Activated T-helper 1 cell treated with anti-CD3 and anti-CD28 coated beads, Interleukin-12 subunit alpha, Interleukin-12 subunit beta, Interleukin-2, Interleukin-4 antibody, amounts not matched to agents 30 ng/mL and 10 ng/mL and 1 ng/mL, durations not matched to agents 14 hours and 24 hours and 36 hours (primary cell): ENCODE measurements at places on chromosomes 13 and 19.

DNA sequence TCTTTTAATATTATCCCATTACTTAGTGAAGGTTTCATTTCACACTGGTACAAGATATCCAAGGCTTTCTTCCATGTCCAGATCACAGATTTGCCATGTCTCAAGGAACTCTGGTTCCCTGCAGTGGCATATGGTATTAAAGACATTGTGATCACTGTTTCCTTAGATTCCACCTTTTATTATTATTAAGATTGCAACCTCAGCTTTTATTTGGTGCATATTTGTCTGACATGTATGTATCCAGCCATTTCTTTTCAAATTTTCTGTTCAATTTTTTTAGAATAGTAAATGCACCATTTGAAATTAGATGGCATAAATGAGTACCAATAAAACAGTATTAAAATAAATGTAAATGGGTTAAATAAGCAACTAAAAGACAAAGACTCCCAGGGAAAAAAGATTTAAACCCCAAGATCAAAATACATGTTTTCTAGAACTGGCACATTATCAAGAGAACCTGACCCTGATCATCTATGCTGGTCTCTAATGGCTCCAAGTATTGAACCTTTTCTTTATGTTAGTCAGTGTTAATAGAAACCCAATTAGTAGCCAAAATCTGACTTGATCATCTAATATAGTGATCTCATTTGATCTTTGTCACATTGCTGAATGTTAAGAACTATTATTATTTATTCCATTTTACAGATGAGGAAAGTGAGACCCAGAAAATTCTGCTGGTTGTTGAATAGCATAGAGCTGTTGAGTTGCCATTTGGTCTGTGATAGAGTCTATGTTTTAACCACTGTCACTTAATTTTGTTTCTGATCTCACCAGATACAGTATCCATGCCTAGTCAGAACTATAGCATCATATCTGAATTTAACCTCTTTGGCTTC lies at the start of gene OR10H4:
Gene OR10H4 (plus strand): TSS at position 786 of the 836 bp plus-strand sequence. CDS start 0 bp downstream, at position 786.
- DNase-seq: no peak
- H3K4me3 ChIP-seq: no peak within 1 kb of the TSS
- H3K4me1 ChIP-seq: no peaks in the 10 kb centered on the region
- H3K36me3 ChIP-seq: no peaks in the 10 kb centered on the region

DNA sequence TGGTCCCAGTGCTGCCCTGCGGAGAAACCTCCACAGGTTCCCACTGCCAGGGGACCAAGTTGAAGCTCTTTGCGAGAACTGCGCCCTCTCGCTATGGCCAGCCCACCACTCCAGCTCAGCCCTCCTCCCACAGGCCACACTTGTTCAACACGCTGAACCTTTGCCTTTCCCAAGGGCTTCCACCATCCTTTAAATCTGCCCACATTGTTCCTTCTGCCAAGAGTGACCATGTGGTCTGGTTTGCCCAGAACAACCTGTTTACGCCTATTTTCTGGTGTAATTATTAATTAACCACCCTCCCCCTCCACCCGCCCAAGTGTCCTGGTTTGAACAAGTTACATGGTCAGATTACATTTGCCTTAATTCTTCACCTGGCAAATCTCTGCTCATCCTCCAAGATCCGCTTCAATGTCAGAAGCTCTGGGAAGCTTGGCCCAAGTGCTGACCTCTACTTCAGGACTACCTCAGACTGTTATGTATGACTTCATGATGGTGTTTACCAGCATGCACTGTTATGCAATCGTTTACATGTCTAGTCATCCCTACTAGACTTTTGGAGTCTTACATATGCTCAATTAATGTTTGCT lies 12.0 kb upstream of the USP12 start:
- H3K4me1 ChIP-seq: no peaks in the 10 kb centered on the region
- no peak overlapping the region for H3K27ac ChIP-seq
- peaks cover 2% of the 10 kb centered on the region for H3K27me3 ChIP-seq
- DNase-seq: no peak
- H3K36me3 ChIP-seq: no peaks in the 10 kb centered on the region

DNA sequence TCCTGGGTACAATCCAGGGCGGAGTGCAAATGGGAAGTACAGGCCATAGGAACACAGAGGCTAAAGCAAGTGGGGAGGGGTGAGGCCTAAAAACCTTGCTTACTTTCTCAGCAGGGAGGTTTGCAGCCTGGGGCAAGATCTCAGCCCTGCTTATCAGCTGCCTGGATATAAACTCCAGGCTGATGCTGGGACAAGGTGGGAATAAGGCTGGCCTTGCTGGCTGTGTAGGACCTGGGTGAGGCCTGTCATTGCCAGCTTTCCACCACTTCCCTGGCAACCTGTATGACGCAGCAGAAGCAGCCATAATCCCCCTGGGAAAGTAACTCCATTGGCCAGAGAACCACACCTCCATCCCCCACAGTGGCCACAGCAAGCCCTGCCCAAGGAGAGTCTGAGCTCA lies 279.1 kb upstream of the ATXN8OS start:
- H3K4me3 ChIP-seq: no peak overlapping the region
- no peak overlapping the region for H3K27ac ChIP-seq
- no peaks in the 10 kb centered on the region for H3K4me1 ChIP-seq
- no peaks in the 10 kb centered on the region for H3K36me3 ChIP-seq
- no peaks in the 10 kb centered on the region for H3K27me3 ChIP-seq

GRCh38 chr19:4548238-4548584 lies 8.4 kb upstream of the LRG1 start:
- no peaks in the 10 kb centered on the region for H3K27me3 ChIP-seq
- no peaks in the 10 kb centered on the region for H3K4me1 ChIP-seq
- H3K27ac ChIP-seq: no peak overlapping the region
- H3K36me3 ChIP-seq: no peaks in the 10 kb centered on the region
- DNase-seq: no peak
- H3K4me3 ChIP-seq: no peak overlapping the region

DNA sequence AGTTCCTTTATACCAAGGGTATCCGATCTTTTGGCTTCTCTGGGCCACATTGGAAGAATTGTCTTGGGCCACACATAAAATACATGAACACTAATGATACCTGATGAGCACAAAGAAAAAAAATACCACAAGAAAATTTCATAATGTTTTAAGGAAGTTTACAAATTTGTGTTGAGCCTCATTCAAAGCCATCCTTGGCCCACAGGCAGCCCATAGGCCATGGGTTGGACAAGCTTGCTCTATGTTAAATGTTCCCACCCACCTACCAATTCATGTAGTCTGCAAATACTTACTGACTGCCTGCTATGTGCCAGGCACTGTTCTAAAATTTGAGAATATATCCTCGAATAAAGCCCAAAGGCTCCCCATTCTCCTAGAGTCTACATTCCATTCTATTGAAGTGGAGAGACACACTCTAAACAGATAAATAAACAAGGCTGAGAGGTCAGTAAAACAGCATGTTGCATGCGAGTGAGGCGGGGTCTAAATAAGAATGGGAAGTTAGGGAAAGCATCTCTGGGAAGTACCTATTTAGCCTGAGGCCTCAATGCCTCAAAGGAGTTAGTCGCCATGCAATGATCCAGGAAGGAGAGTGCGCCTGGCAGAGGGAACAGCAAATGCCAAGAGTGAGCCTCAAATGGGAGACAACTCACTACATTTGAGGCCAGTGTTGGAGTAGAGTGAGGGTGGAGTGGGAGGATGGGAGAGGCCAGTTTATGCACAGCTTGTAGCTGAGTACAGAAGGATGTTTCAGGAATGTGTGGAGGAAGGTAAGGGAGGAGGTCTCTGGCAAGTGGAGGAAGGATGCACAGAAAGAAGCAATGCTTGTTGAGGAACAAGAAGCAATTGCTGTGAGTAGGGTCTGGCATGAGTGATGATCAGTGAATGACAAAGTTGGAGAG lies 52.5 kb upstream of the CLDN10 start:
- H3K27ac ChIP-seq: no peak overlapping the region
- DNase-seq: no peak
- H3K27me3 ChIP-seq: peaks cover 3% of the 10 kb centered on the region

GRCh38 chr19:2040647-2041432 lies 10.2 kb downstream of the MKNK2 start:
- no peaks in the 10 kb centered on the region for H3K27me3 ChIP-seq

GRCh38 chr19:2552859-2553258 lies 76.9 kb downstream of the GADD45B start:
- H3K36me3 ChIP-seq: peaks cover 3% of the 10 kb centered on the region
- H3K4me3 ChIP-seq: peak overlapping the region; percentile 7
- H3K27ac ChIP-seq: peak overlapping the region; percentile 74

- peaks cover 7% of the 10 kb centered on the region for H3K4me1 ChIP-seq
- no peaks in the 10 kb centered on the region for H3K27me3 ChIP-seq
- peak overlapping the region; percentile 67 for H3K27ac ChIP-seq
- DNase-seq: peak; percentile 46
- peaks cover 6% of the 10 kb centered on the region for H3K36me3 ChIP-seq
These were observed 27.6 kb downstream of the ZNF607 start for GRCh38 chr19:37691881-37692504.

GRCh38 chr19:49566302-49566701 lies 14.1 kb downstream of the NOSIP start:
- DNase-seq: no peak
- H3K27ac ChIP-seq: peak overlapping the region; percentile 71
- H3K36me3 ChIP-seq: peaks cover 21% of the 10 kb centered on the region
- H3K27me3 ChIP-seq: no peaks in the 10 kb centered on the region
- peaks cover 65% of the 10 kb centered on the region for H3K4me1 ChIP-seq

DNA sequence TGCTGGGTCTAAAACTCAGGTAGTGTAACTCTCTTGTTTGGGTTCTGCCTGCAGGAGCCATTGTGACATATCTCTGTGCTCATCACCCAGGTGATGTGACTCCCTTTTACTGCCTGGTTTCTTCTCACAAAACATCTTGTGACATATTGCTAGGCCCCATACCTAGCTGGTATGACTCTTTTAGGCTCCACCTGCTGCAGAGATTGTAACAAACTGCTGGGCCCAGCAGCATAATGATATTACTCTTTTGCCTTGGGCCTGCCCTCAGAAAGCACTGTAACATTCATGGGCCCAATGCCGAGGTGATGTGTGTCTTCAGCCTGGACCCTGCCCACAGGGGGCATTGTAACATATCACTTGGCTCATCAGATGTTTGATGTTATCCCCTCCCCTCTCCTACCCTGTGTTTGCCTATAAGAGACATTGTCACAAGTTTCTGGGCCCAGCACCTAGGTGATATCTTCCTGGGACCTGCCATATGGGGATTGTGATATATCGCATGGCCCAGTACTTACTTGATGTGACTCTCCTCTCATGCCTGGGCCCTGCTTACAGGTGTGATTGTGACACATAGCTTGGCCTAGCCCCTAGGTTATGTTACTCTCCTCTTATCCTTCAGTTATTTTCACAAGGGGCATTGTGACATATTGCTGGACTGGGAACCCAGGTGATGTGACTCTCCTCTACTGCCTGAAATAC lies 18.0 kb upstream of the ZNF681 start:
- no peak overlapping the region for H3K27ac ChIP-seq
- H3K4me3 ChIP-seq: no peak overlapping the region
- H3K27me3 ChIP-seq: no peaks in the 10 kb centered on the region
- DNase-seq: no peak

DNA sequence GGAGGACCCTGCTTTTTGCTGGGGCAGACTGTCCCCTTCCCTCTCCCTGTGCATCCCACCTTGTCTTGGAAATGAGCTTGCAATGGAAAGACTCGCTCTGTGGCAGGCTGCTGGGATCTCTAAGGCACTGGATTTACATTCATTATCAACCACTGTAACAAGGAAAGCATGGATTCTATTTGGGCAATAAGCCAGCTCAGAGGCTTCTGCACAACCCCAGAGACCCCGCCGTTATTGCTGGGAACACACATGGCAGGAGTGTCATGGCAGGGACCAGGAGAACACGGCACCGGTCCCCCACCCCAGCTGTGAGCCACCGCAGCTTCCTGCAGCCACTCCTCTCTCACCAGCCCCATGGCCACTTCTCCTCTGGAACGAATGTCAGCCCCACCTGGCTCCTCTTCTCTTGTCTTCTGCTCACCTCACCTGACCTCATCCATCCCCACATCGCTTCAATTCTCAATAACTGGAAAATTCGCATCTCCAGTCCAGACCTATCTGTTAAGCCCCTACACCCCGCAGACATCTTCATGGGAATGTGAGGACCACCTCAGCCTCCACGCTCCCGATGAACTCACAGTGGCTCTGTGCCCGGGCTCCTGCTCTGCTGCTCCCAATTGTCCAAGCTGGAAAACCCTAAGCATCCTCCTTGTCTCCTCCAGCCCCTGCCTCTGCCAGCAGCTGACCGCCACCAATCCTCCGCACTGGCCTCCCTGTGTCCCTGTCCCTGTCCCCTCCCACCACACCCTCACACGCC lies 181.5 kb downstream of the USP12 start:
- peaks cover 4% of the 10 kb centered on the region for H3K4me1 ChIP-seq
- H3K27me3 ChIP-seq: peaks cover 6% of the 10 kb centered on the region
- no peaks in the 10 kb centered on the region for H3K36me3 ChIP-seq
- H3K27ac ChIP-seq: no peak overlapping the region

GRCh38 chr13:102771298-102772041 lies 2.1 kb downstream of the TEX30 start:
- no peaks in the 10 kb centered on the region for H3K27me3 ChIP-seq
- peaks cover 54% of the 10 kb centered on the region for H3K4me1 ChIP-seq
- H3K36me3 ChIP-seq: peaks cover 33% of the 10 kb centered on the region

- no peaks in the 10 kb centered on the region for H3K27me3 ChIP-seq
- no peaks in the 10 kb centered on the region for H3K4me1 ChIP-seq
- no peaks in the 10 kb centered on the region for H3K36me3 ChIP-seq
- DNase-seq: no peak
These were observed 1256.5 kb downstream of the EFNB2 start for GRCh38 chr13:105278943-105279381.

DNA sequence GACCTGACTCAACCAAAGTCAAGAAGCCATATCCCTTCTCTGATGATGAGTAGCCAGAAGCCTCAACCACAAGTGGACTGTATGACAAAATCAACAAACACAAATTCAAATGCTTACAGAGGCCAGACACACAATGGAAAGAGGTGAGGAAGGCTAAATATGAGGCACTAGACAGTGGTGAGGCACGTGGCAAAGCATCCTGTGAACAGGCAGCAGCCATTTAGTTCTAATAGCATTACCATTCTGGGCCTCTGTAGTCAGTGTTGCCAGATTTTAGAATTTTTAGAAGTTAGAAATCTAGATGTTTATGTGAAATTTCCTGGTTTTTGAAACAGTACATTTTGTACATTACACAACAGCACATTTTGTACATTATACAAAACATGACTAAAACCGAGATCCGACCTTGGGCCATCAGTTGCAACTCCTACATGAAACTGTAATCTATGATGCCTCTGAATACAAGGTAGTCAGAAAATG lies 403.3 kb downstream of the COG6 start:
- no peak overlapping the region for H3K27ac ChIP-seq
- no peak for DNase-seq
- H3K4me1 ChIP-seq: peaks cover 35% of the 10 kb centered on the region
- H3K4me3 ChIP-seq: no peak overlapping the region
- no peaks in the 10 kb centered on the region for H3K36me3 ChIP-seq
- peaks cover 2% of the 10 kb centered on the region for H3K27me3 ChIP-seq

GRCh38 chr13:80524447-80525215 lies 183.7 kb upstream of the SPRY2 start:
- no peaks in the 10 kb centered on the region for H3K36me3 ChIP-seq
- no peak overlapping the region for H3K27ac ChIP-seq
- no peak overlapping the region for H3K4me3 ChIP-seq
- no peaks in the 10 kb centered on the region for H3K27me3 ChIP-seq
- no peaks in the 10 kb centered on the region for H3K4me1 ChIP-seq

GRCh38 chr19:19619849-19620210 lies 1.3 kb upstream of the PBX4 start:
- no peak for DNase-seq
- H3K4me3 ChIP-seq: no peak overlapping the region
- H3K36me3 ChIP-seq: peaks cover 26% of the 10 kb centered on the region
